Left lung (tissue), 14 donors: ENCODE measurements at places on chromosomes 2 and 18. TPM values are rescaled to one million over a fixed set of nuclear protein-coding genes. Genes with fewer than 3 reads are reported as not detected.

Gene IL1F10
- polyA plus RNA-seq: not detected

Gene GALNT5
- polyA plus RNA-seq: 7.8 TPM

GRCh38 chr2:240338274-240338673 lies 97.2 kb upstream of the GPC1 start:
- DNase-seq: no peak

DNA sequence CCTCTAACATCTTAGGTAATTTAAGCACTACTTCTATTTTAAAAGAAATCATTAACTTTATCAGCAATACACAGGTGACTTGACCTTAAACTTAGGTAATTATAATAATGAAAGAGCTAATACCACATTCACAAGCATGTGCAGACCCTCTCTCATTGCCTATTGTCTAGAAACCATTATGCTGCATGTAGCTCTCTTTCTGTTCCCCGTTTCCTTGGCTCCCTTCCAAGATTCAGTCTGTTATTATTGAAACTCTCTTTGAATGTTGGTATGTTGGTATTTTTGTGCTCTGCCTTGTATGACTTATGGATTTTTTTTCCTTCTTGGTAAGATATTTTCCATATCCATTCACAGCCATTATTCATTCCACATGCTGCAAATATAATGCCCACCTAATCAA lies 201.2 kb downstream of the CDCA7 start:
- no peak for DNase-seq

DNA sequence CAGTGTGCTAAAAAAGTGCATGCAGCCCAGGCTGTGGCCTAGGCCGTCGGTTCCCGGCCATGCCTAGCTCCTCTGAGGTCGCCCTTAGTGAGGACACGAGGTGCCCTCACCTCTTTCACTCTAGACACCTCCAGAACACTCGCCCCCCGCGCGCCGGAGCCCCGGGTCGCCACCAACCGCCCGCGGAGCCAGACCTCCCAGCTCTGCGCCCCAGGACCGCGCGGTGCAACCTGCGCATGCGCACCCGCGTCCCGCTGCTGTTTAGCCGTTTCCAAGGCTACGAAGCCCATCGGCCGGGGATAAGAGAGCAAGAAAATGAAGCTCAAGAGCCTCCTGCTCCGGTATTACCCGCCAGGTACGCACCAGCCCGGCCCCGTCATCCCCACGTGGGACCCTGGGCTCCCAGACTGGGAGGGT lies at the start of gene DAW1:
Gene DAW1, plus strand, starts transcription at position 257 of the 417 bp plus-strand sequence. Its CDS starts 59 bp downstream, at position 316.
- peak; percentile 77 for DNase-seq

- DNase-seq: no peak
Measured at GRCh38 chr2:60819155-60819862, 62.1 kb upstream of the REL start.

- DNase-seq: no peak
Measured at GRCh38 chr2:24840164-24840869, 47.1 kb downstream of the CENPO start.

DNA sequence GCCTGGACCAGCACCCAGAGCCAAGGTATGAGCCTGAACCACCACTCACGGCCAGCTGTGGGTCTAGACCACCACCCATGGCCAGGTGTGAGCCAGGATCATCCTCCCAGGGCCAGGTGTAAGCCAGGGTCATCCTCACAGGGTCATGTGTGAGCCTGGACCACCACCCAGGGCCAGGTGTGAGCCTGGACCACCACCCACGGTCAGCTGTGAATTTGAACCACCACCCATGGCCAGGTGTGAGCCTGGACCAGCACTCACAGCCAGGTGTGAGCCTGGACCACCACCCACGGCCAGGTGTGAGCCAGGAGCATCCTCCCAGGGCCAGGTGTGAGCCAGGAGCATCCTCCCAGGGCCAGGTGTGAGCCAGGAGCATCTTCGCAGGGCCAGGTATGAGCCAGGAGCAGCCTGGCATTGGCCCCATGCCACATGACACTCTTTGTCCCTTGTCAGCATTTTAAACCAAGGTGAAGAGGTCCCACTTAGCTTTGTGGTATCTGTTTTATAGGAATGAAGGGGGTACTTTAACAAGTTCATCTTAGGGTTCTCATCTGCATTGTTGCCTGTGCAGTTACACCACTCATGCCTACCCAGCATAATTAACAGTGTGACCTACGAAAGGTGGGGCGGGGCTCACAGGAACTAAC lies 71.2 kb downstream of the AGAP1 start:
- DNase-seq: no peak

- DNase-seq: no peak
Measured at GRCh38 chr2:149768320-149768799, 180.8 kb upstream of the MMADHC start.
